ENCODE measurements at places on chromosomes 13 and 19.

DNA sequence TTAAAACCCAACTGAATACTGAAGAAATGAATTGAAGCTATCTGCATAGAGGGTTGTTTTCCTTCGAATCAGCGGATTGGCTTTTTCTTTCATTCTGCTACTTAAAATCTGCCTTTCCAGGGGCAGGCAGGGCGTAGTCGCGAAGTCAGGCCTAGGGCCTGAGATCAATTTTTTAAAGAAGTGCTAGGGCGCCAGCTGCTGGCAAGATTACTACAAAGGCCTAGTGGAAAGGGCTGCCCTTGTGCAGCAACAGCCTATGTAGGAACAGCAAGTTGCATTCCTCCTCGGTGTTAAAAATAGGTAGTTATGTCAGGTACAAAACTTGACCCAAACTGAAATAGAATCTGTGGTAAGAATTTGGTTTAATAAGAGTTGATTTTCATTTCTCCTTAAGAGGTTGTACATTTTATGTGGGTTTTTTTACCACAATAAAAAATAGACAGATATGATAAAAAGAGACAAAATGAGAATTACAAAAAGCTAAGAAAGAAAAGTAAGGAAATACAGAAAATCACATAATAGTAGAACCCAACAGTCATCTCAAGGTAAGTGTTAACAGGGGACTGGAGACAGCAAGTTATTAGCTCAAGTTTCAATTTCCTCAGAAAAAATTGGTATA, 9.5 kb upstream of the URAD start:
- DNase-seq = no peak

DNA sequence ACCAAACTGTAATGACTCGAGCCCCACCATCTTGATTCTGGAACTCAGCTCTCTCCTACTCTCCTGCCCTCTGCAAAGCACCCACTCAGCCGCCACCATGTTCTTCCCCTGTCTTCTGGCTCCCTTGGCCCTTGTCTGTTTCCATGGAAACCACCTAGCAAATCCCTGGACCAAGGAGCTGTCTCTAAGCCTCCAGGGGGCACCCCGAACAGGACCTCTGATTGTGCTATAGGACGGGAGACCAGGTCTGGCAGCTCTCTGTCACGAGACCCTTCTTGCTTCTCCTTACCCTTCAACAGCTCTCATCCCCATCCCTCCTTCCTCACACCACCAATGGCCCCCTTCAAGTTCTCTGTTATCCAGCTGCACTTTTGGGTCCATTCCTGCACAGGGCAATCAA, 277.7 kb upstream of the ZNF507 start:
- DNase-seq = no peak

DNA sequence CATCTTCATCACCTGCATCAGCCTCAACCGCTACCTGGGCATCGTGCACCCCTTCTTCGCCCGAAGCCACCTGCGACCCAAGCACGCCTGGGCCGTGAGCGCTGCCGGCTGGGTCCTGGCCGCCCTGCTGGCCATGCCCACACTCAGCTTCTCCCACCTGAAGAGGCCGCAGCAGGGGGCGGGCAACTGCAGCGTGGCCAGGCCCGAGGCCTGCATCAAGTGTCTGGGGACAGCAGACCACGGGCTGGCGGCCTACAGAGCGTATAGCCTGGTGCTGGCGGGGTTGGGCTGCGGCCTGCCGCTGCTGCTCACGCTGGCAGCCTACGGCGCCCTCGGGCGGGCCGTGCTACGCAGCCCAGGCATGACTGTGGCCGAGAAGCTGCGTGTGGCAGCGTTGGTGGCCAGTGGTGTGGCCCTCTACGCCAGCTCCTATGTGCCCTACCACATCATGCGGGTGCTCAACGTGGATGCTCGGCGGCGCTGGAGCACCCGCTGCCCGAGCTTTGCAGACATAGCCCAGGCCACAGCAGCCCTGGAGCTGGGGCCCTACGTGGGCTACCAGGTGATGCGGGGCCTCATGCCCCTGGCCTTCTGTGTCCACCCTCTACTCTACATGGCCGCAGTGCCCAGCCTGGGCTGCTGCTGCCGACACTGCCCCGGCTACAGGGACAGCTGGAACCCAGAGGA, 2.6 kb downstream of the P2RY11 start:
- no peak for DNase-seq

DNA sequence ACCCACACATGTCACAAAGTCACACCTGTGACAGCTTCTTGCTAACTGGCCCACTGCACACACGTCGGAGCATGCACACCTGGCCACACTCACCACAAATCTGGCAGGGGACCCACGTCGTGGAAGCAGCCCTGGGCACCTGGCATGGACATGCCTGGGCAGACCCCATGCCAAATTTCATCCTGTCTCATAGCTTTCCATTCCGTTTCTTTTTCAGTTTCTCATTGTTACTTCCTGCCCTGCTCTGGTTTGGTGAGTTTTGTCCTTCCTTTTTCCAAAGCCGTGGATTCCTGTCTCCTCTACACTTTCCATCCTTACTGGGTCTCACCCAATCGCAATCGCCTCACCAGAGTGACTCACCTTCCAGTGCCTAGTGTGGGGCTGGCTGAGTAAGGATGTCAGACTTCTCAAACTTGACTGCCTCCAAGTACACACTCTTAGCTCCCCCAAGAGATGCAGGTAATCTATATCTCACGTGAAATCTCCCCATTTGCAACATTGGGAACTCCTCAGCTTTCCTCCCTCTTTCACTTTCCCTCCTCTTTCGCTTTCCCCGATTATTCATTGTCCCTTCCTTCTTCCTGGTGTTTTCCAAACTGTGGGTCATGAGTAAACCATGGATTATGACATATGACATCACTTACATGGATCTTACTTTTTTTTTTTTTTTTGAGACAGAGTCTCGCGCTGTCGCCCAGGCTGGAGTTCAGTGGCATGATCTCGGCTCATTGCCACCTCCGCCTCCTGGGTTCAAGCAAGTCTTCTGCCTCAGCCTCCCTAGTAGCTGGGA, 1.6 kb upstream of the BBC3 start:
- no peak for DNase-seq

- no peak for DNase-seq
These were observed 2.8 kb downstream of the GRK1 start for GRCh38 chr13:113669755-113670341.

DNA sequence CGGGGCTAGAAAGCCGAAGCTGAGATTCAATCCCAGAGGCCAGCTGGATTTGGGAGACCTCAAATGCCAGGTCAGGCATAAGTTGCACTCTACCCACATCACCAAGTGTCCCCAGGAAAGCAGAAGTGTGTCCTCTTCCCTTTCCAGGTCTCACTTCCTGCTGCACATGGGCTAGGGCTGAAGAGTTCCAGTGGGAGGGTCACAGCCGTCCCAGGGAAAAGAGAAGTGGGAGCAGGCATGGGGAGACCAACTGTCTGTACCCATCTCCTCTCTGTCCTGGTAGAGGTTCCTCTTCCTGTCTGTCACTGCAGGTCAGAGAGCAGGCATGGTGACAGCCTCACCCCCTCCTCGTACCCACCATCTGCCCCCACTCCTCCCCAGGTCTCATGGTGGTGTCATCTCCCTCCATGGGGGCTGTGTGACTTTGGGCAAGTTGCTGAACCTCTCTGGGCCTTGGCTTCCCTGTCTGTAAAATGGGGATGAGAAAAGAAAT, 14.8 kb downstream of the AXL start:
- DNase-seq = no peak

DNA sequence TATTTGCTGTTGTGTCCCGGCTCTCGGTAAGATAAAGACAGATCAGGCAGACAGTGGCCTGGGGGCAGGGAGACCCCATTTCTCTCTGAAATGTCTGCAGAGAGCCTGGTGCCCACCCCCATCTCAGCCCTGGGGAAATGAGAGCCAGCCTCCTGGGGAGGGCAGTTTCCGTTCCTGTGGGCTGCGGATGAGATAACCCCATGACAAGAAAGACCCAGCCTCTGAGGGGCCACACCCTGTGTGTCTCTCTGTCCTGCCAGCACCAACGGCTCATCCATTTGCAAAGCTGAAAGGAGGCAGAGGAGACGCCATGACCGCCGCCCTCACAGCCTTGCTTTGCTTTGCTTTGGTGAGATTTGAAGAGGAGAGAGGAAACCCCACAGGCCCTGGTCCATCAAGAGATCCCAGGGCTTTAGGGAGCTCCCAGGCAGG, 28.1 kb upstream of the KIR3DL3 start:
- no peak for DNase-seq

DNA sequence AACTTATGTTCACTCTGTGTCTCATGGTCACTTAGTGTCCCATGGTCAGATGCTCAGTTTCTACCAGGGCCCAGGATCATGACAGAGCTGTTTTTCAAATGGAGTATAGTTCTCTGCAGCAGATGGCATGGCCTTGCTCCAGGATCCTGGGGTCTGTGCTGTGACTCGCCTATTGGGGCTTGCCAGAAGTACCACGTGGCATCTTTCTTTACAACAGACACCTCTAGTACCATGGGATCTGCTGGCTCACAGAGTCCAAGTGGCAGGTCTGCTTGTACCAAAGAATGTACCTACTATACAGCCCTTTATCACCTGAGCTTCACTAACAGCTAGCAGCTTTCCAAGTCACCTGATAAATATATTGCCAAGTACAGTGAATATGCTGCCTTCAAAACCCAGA, 6.0 kb upstream of the RNF6 start:
- peak; percentile 99 for DNase-seq

DNA sequence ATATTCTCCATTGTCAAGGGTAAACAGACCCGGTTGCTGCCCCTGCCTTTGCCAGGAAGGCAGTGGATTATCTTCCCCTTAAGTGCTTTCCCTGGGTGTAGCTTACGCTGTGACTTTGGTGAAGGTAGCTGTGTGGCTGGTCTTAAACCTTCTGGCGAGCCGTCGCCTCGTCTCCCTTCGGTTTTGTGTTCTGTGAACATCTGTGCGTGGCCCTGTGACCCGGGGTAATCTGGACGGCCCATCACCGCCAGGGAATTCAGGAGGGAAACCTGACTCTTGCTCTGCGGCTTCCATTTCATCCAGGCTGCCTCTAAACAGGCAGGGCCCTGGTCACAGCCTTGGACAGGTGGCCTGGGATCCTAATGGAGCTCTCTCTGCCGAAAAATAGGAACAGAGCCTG, 78.7 kb downstream of the SHISA2 start:
- no peak for DNase-seq

- no peak for DNase-seq
These were observed 59.4 kb upstream of the WASF3 start for GRCh38 chr13:26497968-26498511.

DNA sequence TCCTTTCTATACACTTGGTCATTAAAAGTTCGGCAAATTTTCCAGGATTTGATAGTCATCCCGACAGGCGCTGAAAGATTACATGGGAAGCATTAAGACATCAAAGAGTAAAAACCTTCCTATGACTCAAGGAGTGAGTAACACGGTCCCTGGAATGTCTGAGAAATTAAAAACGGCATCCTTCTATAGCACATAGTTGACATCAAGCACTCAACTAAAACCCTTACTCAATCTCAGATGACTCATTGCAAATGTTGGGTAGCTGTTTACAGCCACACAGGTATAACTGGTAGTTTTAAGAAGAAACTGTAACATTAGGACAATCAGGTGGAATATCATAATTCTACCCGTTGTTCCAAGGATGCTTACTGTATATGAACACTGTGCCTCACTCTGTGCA, 6.4 kb upstream of the LGALS13 start:
- no peak for DNase-seq

DNA sequence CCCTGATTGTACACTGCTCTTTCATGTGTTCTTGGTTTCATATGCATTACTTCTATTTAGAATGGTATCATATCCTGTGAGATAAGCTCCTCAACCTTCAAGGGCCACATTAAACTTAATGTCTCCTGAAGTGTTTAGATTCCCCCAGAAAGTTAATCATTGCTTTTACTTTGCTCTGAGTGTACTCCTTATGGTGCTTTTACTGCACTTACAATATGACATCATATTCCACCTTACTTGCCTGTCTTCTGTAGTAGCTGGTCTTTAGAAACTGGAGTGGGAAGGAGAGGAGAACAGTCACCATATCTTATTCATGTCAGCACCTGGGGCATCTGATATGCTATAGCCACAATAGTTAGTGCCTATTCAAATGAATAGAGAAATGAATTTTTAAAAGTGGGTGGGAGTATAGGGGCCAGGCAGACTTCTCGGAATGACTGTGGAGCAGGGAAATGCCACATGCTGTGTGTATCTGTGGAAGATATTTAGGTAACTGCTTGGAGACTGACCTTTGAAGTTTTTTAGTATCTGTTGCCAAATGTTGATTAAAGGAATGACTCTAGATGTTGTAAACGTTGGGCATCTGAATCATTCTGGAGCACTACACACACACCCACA, 40.2 kb downstream of the SLAIN1 start:
- no peak for DNase-seq

- no peak for DNase-seq
These were observed 17.8 kb downstream of the BIVM start for GRCh38 chr13:102816708-102817107.

DNA sequence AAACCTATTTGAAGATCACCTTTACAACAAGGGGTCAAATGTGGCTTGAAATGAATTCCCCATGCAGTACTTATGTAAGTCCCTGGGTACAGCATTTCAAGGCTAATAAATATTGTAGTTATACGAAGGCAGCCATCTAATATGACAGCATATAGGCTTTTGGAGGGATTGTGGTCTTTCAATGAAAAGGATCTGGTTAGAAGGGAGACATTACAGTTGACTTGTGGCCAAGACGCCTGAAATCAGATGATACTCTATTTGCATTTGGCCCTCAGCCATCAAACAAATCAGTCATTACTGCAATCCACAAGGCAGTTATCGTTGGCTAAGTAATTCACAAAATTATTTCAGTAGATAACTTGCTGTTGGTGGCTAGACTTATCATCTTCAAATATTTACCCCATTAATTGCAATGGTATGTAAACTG, 242.7 kb downstream of the DCLK1 start:
- DNase-seq = no peak

- no peak for DNase-seq
These were observed 309.3 kb upstream of the HTR2A start for GRCh38 chr13:47206111-47206510.

- no peak for DNase-seq
These were observed 562.8 kb downstream of the SLITRK6 start for GRCh38 chr13:85236413-85236812.

DNA sequence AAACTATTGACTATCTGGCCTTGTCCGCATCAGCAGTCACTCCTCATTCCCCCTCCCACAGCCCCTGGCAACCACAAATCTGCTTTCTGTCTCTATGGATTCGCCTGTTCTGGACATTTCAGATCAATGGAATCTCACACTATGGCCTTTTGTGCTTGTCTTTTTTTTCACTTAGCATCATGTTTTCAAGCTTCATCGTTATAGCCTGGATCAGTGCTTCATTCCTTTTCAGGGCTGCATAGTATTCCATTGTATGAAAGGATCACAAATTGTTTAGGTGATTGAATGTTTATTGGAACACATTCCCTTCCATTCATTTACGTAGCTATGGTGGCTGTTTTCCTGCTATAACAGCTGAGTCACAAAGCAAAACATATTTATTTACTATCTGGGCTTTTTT, 7.7 kb upstream of the PGLYRP2 start:
- no peak for DNase-seq

- no peak for DNase-seq
These were observed 8.2 kb upstream of the ZNF77 start for GRCh38 chr19:2952953-2953481.
